ENCODE measurements at places on chromosomes 4 and X. TPM values are rescaled to one million over a fixed set of nuclear protein-coding genes. Genes with fewer than 3 reads are reported as not detected.

Gene FGFBP2
- not detected for total RNA-seq

Gene PALLD
- total RNA-seq: 204 TPM

Gene TTC29
- not detected for total RNA-seq

Gene GIMD1
- not detected for total RNA-seq

Gene SH3TC1
- total RNA-seq: 64.5 TPM

Gene PDGFRA
- 58.3 TPM for total RNA-seq

Gene HERC6
- 32.7 TPM for total RNA-seq

Gene CENPVL2
- not detected for total RNA-seq

Gene HMGN5
- not detected for total RNA-seq

Gene HPGDS
- total RNA-seq: not detected

Gene HELT
- total RNA-seq: not detected

Gene C4orf36
- not detected for total RNA-seq

Gene SEC31A
- 100 TPM for total RNA-seq

Gene UGT2B15
- total RNA-seq: 0.21 TPM

Gene TBC1D8B
- total RNA-seq: 7.1 TPM

Gene ABHD18
- 3.5 TPM for total RNA-seq

Gene TMEM156
- total RNA-seq: not detected

Gene ZCCHC18
- total RNA-seq: 0.21 TPM

Gene MUC7
- not detected for total RNA-seq

All from ascending aorta (tissue), 2 donors.